ENCODE measurements at places on chromosomes 5 and 9.

- no peak for DNase-seq
Measured at GRCh38 chr9:137408651-137409405, 14.1 kb downstream of the EXD3 start.

- DNase-seq = no peak
Measured at GRCh38 chr9:128150594-128151308, 1.5 kb downstream of the LCN2 start.

DNA sequence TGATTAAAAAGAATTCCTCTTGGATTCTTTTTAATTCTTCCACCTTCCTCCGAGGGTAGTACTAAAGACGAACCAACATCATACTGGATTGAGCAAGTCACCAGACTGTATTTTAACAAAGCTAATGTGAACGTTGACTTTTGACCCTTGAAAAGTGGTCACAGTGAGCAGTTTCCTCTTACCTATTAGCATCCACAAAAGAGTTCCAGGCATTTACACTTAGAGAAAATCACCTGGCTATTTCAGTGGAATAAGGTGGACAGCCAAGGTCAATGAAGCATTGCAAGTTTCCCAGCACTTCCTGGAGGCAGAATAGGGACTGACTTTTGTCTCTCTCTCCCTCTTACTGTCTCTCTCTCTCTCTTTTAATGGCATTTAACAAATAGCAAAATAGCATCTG lies 145.1 kb upstream of the DAB2 start:
- DNase-seq = no peak

DNA sequence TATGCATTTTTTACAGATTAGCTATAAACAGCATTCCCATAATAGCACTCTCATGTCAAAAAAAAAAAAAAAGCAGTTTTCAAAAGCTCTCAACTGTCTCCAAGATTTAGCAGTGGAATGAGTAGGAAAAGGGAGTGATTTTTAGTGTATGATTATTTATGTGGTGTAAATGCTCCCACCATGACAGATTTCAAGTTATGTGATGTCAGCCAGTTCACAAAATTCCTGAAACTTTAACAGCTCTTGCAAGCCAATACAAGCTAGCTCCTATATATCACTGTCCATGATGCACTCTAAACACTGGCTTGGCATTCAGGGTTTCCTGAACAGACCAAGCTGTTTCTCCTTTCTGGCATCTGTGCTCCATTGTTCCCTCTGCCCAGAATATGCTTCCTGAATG lies 7.9 kb upstream of the ANKDD1B start:
- DNase-seq = no peak

DNA sequence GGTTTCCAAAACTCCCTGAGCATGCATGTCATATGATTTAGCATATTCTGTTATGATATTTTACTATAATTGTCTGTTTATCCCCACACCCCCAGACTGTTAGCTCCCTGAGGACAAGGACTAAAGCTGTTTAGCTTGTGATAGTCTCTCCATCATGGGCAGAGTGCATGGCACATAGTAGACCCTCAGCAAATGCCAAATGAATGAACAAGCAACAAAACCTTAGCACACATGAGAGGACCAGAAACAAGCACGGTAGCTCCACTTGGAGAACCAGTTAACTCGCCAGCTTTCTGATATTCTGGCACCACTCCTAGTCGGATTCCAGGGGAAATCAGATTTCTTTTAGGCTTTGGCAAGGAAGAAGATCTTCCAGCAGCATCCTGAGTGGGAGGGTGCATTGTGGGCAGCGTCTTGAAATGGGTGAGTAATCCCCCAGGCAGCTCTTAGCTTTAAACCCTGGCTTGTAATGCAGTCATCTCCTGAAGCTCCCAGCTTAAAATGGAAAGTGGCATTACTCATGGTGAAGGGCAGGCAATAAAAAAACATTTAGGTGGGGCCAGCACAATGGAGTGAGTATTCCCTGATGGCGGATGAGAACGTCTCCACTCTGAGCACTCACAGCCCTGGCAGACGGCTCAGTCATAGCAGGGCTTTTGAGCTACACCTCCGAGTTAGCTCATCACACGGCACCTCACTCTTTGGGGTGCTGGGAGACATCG lies 41.1 kb downstream of the FGF1 start:
- DNase-seq = no peak

DNA sequence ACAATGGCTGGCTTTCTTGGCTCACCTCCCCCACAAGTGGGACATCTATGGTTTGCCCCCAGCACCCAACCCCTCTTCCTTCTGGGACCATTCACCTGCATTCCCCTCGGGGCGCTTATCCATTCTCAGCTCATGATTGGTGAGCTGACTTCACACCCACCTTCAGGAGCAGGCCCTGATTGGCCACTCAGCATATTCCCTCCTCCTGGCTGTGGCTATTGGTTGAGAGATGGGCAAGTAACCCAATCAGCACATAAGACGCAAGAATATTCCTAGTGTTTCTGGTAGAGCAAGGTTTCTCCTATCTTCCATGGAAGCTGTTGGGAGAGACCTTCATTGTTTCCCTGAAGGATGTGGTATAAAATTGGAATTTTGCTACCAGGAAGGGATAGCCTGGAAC lies 22.7 kb upstream of the UNC5A start:
- no peak for DNase-seq

GRCh38 chr5:129996896-129997295 lies 92.6 kb downstream of the CHSY3 start:
- DNase-seq = no peak

GRCh38 chr5:41414598-41414997 lies 95.8 kb downstream of the PLCXD3 start:
- DNase-seq = no peak

GRCh38 chr5:180021900-180022299 lies 49.7 kb downstream of the RNF130 start:
- DNase-seq = no peak

GRCh38 chr9:36499174-36499890 lies 73.4 kb upstream of the MELK start:
- DNase-seq = no peak

- no peak for DNase-seq
Measured at GRCh38 chr5:34897646-34898045, 17.7 kb downstream of the RAD1 start.

DNA sequence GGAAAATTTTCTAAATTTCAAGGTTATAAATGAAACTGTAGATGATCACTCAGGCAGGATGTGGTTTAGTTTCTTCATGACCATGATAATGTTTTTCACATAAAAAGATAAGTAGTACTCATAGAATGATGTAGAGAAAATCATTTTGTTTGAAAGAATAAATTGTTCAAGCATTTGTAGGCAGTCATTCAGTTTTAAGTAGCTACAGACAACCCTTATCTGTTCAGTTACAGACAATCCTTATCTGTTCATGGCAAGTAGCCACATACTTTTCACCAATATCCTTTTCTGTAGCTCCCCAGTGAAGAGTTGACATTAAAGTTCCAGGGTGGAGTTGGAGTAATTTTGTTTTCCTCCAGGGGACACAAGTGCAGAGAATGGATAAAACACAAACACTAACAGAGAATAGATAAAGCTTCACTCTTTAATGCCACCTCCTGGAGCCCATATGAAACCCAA lies 278.1 kb upstream of the TNC start:
- DNase-seq = peak; percentile 3

DNA sequence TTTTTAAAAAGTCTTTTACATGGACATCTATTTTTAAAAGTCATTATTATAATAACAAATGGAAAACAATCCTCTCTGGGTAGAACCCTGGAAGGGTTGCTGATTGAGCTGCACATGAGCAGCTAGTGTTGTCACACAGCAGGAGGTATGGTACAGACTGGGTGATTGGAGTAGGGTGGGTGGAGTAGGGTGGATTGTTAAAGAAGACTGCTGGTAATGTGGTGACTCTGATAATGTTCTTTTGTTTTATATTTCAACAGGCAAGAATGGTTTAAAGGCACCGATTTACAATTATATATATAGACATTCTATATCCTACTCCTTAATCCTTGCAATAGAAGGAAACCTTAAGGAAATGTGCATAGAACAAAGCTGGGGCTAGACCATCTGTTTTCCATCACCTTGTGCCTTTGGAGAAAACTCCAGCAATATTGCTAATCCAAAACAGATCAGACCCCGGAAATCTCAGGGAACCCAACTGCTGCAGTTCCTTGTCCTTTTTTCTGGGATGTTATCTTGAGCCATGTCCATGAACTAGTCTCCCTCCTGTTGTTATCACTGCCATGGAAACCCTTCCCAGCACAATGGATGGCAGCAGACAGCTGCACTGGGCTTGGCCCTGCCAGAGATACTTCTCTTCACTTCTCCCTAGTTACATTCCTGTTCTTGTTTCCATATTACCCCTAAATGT lies 129.7 kb downstream of the YIPF5 start:
- DNase-seq = no peak

GRCh38 chr9:123615381-123615780 lies 259.4 kb downstream of the CRB2 start:
- no peak for DNase-seq

- DNase-seq = no peak
Measured at GRCh38 chr5:113757508-113757907, 244.0 kb downstream of the YTHDC2 start.

DNA sequence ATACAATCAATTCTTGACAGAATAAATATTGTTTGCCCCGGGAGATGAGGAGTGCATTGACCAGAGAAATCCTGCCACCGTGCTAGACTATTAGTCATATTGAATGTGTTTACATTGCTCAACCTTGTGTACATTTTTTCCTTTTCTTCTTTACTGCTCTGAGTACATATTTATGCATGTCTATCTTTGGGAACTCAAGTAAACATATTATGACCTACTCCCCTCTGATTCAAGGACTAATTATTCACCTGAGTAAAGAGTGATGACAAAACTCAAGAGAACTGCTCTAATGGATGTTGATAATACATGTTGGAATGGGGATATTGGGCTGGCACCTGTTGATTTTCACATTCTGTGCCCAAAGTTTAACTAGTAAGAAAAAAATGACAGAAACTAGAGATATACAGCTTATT lies 3.9 kb upstream of the SPINK1 start:
- DNase-seq = no peak

- DNase-seq = peak; percentile 72
Measured at GRCh38 chr5:93607367-93608258, 24.6 kb downstream of the NR2F1 start.

DNA sequence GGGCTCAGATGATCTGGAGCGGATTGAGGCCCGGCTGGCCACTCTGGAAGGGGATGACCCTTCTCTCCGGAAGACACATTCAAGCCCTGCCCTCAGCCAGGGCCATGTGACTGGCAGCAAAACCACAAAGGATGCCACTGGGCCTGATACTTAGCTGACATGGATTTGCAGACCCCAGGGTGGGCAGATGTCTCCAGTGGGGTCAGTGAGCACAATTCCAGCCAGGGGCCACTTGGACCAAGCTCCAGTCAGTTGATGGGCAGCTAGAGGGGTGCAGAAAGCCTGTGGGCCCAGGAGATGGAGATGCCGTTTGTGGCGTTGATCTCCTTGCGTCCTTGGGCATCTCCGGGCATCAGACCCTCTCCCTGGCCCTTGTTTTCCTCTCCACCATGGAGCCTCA lies 46.7 kb downstream of the PSD2 start:
- DNase-seq = no peak

- no peak for DNase-seq
Measured at GRCh38 chr9:134189470-134190231, 25.3 kb upstream of the RNU6ATAC start.

DNA sequence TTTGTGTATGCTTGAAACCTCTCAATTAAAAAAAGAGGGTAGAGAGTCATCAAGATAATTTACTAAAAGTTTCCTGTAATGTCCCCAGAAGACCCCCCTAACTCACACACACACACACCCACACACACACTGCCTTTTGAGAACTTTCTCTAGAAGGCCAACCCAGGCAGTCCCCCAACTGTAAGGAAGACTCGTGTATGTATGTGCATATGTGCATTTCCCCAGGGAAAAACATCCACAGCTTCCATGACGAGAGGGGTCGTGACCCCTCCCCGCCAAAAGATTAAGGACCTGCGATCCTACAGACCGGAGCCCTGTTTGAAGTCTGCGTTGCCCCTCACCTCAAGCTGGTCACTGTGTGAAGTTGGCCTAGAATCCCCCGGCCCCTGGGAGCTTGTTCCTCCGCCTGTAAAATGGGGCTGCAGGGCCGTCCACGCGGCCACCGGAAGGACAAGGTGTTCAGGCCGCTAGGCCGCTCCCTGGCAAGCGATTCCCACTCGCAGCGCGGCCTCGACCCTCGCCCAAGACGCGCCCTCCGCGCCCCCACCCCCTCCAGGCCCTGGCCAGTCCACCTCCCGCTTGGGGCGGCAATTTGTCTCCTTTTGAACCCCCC lies 435 bp upstream of the CDX1 start:
- no peak for DNase-seq

DNA sequence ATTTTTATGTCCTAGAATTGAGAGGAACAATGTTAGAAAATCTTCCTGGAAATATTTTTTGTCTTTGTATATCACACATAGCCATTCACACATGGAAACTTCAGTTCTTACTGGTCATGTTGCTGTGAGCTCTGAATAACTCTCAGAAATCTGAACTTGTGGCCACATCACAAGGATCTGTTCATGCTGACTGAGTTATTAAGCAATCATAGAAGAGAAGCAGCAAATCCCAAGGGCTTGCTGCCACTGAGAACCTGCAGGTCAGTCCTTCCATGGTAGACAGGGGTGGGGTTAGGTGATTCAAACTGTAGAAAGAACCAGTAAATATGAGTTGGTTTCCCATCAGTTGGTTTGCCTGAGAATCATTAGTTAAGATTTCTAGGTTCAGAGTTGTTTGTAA lies 27.6 kb downstream of the SGCD start:
- DNase-seq = no peak

- DNase-seq = no peak
Measured at GRCh38 chr5:64659289-64659688, 31.0 kb upstream of the SHISAL2B start.

DNA sequence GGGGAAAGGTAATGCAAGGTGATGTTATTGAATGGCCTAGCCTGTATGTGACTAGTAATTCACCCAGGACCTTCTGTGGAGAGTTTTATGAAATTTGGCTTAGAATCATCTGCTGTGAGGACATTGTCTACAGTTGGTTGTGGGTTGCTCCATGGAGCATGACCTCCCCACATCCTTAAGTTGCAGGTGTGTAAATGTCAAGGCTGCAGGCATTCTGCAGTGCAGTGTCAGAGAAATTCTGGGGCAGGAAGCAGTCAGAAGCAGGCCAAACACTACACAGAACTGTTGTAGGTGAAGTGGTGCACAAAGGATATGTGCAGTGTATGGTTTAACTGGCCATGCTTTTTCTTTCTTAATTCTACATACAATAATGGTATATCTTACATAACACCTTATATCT lies 588.3 kb downstream of the EBF1 start:
- no peak for DNase-seq

GRCh38 chr9:127832248-127832647 lies 22.2 kb downstream of the ENG start:
- no peak for DNase-seq

Measured in hematopoietic multipotent progenitor cell (in vitro differentiated cells).